ENCODE measurements at places on chromosomes 16 and 17.

DNA sequence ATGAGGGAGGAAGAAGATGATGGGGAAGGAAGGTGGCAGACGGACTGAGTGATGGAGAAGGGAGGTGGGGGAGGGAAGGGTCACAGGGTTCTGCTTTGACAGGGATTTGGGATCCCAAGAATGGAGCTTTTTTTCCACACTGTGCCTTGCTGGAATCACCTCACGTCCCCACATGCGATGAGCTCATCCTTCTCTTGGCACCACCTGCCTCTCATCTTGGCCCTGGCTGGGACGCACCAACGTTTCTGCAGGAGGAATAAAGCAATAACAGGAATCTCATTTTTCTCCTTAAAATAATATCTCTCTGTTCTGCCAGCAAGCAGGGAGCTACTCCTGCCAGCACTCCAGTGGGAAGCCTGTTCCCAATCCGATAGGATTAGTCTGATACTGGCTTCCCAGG lies 47.8 kb downstream of the MEOX1 start:
- no peak for DNase-seq

DNA sequence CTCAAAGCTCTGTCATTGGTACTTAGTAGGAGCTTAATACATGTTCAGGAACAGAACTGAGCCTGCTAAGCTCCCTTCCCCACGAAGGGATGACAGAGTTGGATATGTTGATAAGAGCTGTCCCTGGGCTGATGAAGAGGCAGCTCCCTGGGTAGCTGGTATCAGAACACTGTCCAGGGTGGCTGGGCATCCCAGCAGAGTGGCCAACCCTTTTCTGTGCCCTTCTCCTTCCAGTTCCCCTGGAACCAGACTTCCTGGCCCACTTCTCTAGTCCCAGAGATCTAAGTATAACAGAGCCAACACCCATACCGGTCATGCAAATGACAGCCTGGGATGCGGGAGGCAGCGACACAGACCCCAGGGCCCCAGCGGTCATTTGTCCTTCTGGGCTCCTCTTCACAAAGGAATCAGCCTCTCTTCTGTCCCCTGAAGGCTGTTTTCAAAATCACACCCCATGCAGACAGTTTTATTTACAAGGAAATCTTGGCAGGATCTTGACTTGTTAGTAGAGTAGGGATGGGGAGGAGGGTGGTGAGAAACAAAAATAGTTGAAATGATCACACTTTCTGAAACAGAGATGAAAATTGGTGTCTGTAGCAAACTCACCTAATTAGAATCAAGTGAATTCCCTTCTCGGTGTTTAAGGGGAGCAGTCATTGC lies 1.4 kb upstream of the RHBDL3 start:
- DNase-seq = no peak

DNA sequence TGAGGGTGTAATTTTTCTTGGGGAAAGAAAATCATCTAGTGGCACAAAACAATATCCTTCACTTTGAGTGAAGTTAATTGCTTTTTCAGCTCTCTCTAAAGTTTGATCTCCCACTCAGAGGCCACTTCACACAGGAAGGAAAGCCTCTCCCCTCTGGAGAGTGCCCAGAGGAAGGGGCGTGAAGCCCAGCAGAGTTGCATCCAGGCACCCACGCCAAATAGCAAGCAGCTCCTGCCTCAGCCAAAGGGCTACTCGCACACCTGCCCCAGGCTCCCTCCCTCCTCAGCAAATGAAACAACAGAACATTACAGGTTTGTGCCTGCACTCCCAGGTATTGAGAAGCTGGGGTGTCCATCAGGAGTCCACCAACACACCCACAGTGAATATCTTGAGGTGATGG lies 183.0 kb upstream of the RPL38 start:
- DNase-seq = no peak

DNA sequence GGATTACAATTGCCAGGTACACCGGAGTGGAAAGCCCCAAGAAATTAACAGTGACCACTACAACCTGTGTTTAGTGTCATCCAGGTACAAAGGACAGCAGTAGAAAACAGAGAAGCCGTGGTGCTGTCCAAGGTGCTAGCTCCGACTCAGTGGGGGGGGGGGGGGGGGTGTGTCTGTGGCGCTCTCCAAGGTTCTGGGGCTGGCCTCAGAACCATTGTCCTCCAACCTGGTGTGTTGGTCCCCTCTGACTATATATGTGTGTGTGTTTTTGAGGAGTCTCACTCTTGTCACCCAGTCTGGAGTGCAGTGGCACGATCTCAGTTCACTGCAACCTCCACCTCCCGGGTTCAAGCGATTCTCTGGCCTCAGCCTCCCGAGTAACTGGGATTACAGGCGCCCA lies 5.8 kb upstream of the ZNF23 start:
- DNase-seq = no peak

- DNase-seq = no peak
These were observed 42.8 kb downstream of the MEAK7 start for GRCh38 chr16:84461413-84462295.

- DNase-seq = no peak
These were observed 37.6 kb upstream of the ABCC11 start for GRCh38 chr16:48284772-48285409.

GRCh38 chr17:1234455-1234854 lies 35.8 kb upstream of the BHLHA9 start:
- DNase-seq = no peak

GRCh38 chr17:61127960-61128359 lies 271.7 kb upstream of the TBX2 start:
- no peak for DNase-seq

DNA sequence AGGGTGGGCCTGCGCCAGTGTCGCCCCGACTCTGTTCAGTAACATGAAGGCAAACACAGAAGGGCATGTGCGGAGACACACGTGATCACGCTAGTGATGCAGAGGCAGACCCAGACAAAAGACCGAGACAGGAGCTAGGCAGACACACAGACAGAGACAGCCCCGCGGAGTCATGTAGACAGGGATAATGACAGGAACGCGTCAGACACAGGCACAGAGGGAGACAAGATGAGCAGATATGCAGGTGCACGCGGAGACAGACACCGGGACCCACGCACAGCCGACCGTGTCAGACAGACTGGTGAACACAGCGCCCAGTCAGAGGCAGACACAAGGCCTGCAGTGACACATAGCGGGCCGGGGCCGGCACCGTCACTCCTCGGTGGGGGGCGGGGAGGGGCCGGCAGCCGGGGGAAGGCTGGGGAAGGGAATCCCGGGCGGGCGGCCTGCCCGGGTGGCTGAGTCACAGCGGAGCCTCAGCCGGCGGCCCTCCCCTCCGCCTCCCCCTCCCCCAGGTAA lies 7.4 kb downstream of the KDM6B start:
- DNase-seq = no peak

DNA sequence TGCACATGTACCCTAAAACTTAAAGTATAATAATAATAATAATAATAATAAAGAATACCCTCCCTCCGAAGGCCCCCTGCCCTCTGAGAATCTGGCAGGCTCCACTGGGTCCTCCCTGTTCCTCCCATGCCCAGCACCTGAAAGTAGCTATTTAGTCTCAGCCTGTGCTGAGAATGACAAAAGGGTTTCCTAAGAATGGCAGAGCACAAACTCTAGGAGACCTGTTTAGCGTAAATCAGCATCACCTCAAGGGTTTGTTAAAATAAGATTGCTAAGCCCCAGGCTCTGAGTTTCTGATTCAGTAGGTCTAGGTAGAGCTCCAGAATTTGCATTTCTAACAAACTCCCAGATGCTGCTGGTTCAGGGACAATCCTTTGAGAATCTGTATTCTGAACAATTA lies 606.8 kb upstream of the CDH11 start:
- no peak for DNase-seq

GRCh38 chr17:19706791-19707727 lies 9.3 kb downstream of the SLC47A2 start:
- no peak for DNase-seq

DNA sequence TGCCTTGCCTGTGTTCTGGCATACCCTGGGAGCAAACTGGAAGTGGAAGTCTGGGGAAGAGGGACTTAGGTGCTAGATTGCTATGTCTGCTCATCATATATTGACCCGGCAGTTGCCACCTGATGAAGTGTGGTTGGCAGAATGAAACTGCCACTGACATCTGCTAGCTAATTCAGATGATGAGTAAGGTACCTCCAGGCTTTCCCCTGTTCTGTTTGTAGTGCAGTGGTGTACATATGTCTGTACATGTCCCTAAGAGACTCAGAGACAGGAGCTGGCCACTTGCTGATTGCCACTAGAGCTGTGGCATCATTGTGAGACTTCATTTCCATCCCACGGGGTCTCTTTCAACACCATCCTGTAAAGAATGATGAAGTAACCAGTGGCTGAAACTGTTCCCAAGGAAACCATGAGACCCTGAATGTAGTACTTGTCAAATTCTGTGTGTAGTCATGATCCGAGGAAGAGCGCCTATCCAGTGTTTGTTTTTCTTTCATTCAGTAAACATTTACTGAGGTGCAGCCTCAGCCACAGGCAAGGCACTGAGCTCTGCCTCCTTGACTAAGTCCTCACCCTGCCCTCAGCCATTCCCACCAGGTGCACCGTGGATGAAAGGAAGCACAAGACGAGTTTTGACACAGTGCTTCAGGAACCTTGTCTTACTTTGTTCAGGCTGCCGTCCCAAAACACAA lies 13.2 kb downstream of the CLUAP1 start:
- no peak for DNase-seq

- no peak for DNase-seq
These were observed 245 bp downstream of the TMEM256 start for GRCh38 chr17:7403727-7403976.

DNA sequence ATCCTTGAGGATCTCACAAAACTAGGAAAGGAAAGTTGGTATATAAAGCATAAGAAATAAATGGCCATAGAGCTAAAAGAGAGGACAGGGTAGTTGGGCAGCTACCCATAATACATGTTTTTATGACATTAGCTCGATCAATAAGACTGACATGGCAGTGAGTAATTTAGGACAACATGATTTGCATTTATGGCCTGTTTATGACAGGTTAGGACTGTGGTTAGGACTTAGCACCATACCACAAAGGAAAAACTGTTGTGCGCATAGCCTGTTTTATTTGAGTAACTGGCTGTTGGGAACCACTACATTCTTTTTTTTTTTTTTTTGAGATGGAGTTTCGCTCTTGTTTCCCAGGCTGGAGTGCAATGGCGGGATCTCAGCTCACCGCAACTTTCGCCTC lies 18.0 kb upstream of the TRIM37 start:
- DNase-seq = no peak

GRCh38 chr17:64529221-64529620 lies 22.4 kb downstream of the CEP95 start:
- DNase-seq = no peak
